ENCODE measurements at places on chromosomes 3 and 15.

- DNase-seq = no peak
Measured at GRCh38 chr3:195458316-195458717, 15.5 kb upstream of the ACAP2 start.

GRCh38 chr3:184230603-184231528 lies 1.5 kb downstream of the VWA5B2 start:
- DNase-seq = no peak

GRCh38 chr3:104819333-104819732 lies 547.4 kb upstream of the ALCAM start:
- no peak for DNase-seq

GRCh38 chr3:122555275-122556071 lies 8.6 kb downstream of the PARP9 start:
- DNase-seq = no peak

- DNase-seq = no peak
Measured at GRCh38 chr3:144162042-144162441, 190.4 kb downstream of the DIPK2A start.

GRCh38 chr15:39151545-39151944 lies 429.3 kb upstream of the THBS1 start:
- no peak for DNase-seq

DNA sequence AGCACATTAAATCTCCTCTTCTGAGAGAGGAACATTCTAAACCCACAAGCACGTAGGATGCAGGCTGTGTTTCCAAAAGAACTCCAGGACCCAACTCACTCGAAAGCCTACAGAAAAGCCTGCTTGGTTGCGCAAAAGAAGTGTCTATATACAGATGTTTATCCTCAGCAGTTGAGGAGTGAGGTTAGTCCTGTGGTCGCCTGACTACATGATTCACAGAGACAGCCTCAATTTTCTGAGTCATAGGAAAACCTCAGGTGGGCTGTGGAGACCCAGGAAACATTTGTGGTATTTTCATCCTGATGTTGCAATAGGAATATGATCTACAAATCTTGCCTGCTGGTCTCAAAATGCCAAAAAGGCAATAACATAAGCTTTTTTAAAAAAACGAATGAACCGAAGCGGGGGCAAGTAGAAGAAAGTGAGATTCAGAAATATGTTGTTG lies 183.8 kb upstream of the THRB start:
- DNase-seq = no peak

GRCh38 chr15:78322724-78323521 lies 17.2 kb upstream of the CRABP1 start:
- no peak for DNase-seq

- DNase-seq = no peak
Measured at GRCh38 chr3:126051741-126052140, 32.2 kb downstream of the SLC41A3 start.

DNA sequence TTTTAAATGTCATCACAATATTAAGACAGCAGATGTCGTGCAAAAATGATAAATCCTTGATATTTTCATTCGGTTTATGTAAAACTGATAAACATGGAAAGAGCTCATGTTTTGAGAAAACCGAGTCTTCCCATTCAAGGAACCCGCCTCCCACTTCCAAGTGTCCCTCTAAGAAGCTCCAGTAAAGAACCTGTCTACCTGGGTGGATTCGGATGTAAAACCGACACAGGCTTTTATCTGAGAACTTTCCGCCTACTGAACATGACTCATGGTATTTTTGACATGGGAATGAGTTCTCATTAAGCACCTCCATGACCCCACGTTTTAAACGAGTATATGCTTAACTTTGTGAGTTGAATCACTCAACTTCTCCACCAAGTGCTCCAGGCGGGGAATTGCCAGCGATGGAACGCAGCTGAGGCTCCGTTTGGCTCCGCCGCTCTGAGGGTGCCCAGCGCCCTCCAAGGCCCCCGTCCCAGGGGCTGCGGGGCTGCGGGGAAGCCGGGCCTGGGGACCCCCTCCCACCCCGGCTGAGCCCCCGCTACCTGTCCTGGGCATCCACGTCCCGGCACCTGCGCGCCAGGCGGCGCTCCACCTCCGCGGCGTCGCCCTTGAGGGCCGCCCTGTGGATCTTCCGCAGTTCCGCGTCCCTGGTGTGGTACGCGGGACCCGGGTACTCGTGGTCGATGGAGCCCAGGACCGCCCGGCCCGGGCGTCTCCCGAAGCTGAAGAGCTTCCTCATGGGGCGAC lies 119.9 kb downstream of the LMLN start:
- DNase-seq = peak; percentile 72

DNA sequence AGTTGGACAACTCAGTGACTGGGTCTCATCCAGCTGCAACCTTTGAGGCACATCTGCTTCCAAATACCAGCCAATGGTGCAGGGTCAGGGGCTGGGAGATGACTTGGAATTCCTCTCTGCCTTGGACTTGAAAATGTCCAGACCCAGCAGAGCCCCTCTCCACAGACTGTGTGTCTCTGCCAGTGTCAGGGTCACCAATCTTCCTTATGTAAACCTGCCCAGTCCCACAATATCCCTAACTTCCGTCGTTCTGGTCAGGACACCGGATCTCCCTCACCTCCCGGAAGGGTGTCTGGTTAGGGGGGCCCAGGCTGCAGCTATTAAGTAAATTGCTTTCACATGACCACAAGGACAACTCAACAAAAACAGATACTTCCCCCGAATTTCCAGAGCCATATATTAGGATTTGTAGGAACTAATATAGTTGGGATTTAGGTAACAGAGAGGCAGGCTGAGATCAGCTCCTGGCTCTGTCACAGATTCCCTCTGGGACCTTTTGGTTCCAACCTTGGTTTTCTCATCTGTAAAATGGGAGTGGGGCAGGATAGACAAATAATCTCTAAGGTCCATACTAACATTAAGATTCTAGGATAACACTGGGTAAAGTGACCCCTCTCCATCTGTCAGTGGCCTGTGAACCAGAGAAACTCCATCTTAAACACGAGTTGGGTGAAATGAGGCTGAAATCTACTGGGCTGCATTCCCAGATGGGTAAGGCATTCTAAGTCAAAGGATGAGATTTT lies 30.8 kb downstream of the IGDCC3 start:
- no peak for DNase-seq

DNA sequence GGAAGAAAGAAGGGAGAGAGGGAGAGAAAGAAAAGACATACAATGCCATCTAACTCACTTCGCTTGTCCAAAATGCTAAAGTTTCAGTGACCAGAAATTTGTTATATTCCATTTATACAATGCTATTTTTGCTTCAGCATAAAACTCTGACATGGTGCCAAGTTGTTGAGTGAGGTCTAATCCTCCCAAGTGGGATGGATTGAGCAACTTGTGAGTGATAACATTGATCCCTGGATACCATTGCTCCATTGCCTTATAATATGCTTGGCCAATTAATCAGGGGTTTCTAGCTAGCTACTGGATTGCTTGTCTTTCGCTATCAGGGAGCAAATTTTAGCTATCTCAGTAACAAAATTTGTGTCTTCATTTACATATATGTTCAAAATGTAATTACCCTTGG lies 615.6 kb upstream of the DPPA4 start:
- DNase-seq = no peak

- DNase-seq = no peak
Measured at GRCh38 chr3:182190056-182190455, 478.3 kb downstream of the SOX2 start.

DNA sequence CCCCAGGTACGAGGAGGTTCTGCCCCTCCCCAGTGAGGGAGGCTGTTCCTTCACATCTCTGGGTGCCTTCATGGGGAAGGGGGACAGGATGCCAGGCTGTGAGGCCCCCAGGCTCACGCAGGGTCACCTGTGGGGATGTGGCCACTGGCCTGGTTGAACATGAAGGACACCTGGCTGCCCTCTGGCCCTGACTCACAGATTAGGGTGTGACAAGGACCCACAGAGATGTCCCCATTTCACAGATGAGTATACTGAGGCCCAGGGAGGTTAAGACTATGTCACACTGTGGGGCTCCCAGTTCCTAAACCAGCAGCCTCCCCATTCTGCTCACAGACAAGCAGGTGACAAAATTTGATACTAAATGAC lies 42.4 kb downstream of the PCSK6 start:
- DNase-seq = no peak

GRCh38 chr3:143753456-143753855 lies 94.8 kb downstream of the SLC9A9 start:
- DNase-seq = no peak

DNA sequence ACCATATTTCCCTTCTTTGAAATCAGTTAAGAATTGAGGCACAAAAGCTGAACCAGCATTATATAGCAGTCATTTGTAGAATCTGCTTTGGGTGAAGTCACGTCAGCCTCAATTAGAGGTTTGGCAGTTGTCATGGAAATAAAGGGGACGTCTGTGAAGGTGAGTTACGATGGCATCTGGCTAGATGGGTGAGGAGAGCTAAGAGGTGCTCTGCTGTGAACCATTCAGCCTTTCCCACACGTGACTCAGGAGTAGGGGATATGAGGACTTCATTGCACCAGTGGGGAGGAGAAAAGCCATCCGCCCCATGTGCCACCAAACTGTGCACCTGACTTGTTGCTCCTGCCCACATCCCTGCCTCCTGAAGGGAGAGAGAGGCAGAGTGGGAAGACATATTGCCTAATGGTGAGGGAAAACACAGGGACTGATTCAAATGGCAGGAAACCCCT lies 2.8 kb upstream of the C15orf40 start:
- no peak for DNase-seq

DNA sequence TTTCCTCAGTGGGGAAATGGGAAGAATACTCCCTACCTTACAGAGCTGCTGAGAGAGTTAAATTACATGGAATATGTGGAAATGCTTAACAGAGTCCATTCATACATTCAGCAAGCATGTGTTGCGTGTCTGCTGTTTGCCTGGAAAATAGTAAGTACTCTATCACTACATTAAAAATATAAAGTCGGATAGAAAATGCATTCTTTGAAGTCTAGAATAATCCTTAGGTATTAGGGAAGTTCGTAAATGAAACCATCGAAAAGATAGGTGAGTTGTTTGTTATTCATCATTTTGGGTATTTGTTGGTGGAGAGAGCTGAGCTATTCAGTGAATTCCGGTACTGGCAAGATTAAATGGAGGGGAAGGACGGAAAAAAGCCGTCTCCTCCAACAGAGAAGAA lies 200.1 kb downstream of the OPA1 start:
- no peak for DNase-seq

DNA sequence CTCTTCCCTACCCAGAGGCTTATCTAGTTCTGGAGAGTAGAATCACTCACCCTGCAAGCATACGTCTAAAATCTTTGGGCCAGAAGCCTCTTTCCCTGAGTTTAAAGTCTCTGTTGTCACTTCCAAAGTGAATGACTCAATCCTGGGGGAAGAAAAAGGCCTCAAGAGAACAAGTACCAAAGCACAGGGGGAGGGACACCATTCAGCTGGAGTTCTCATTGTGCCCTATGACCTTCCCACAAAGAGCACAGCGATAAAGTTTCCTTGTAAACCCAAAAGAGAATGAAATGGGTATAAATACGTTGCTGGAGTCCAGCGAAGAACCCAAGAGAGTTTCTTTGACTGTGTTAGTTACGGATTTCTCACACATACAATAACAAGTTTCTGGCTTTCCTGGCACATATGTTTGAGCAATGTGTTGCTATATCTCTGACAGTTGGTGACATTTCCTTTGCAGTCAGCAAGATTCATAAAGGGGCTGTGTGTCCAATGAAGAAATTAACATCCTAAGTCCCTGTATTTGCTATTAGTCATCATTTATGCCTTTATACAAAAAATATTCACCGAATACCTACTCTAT lies 107.3 kb upstream of the PTPRG start:
- DNase-seq = no peak

DNA sequence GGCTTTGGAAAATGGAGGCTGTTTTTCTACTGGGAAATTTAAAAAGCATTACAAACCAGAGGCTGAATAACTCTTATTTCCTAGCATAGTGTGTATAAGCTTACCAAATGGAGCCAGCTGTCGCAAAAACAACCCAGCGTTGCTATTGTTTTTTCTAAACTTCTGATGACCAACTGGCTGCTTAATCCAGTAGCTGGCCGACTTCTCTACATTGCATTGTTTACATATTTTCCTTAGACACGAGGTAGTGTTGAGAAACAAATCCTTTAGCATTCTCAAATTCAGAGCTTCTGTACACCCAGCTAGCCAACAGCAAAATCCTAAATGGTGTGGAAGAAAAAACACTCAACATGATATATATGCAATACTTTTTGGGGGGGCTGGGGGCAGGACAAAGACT lies 161.0 kb upstream of the ADAMTS9 start:
- DNase-seq = no peak

DNA sequence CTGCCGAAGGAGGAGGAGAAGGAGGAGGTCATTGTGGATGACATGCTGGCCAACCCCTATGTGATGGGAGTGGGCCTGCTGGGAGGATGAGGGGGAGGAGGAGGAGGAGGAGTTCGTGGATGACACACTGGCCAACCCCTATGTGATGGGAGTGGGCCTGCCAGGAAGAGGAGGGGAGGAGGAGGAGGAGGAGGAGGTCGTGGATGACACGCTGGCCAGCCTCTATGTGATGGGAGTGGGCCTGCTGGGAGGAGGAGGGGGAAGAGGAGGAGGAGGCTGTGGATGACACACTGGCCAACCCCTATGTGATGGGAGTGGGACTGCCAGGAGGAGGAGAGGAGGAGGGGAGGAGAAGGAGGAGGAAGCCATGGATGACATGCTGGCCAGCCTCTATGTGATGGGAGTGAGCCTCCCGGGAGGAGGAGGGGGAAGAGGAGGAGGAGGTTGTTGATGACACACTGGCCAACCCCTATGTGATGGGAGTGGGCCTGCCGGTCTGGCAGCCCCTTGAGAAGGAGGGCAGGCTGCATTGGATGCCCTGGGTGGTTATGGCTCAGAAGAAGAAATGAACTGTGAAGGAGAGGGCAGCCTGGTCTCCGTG lies 55.7 kb upstream of the WNT7A start:
- DNase-seq = no peak

DNA sequence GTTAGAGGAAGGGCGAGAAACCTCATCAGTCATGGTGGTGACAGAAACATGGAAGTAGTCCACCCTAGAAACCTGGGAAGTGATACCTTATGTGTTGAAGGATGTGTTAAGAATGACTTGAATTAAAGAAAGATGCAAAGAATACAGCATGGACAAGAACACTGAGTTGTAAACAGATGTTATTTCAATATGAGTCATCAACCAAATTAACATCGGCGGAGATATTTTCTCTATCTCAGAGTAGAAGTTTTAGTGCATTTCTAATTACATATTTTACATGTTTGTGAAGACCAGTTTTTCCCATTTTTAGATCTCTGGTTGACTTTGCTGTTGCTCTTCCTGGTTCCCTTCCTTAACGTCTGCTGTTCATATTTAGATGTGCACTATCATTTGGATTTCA lies 268.8 kb upstream of the TBL1XR1 start:
- no peak for DNase-seq

- DNase-seq = no peak
Measured at GRCh38 chr3:183192650-183193300, 30.2 kb upstream of the LAMP3 start.

All from activated naive CD8-positive, alpha-beta T cell treated with anti-CD3 and anti-CD28 coated beads, Interleukin-2, amount 10 ng/mL, durations not matched to agents 7 days and 5 days (primary cell).